ENCODE measurements at places on chromosomes 11 and 22.

DNA sequence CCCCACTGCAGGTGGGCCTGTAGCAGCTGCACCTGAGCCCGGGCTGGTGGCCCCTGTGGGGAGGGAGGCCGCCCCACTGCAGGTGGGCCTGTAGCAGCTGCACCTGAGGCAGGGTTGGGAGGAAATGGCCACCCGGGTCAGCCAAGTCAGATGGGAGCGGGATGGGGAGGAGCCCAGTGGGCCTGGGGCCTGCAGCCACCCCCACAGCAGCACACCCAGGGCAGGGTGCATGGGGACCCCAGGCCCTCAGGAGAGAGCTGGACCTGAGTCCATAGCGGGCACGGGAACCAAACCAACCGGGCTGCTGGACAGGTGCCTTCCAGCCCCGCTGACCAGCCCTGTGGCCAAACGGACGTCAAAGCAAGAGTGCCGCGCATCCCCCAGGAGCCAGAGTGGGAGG, 61.7 kb downstream of the BRD1 start:
- no peak for DNase-seq

- peak; percentile 91 for DNase-seq
These were observed 864.2 kb downstream of the FAM181B start for GRCh38 chr11:81869351-81870065.

- no peak for DNase-seq
These were observed 46.3 kb upstream of the TUB start for GRCh38 chr11:8034604-8035190.

GRCh38 chr22:49998718-49999062, 13.9 kb downstream of the IL17REL start:
- DNase-seq, result no peak

DNA sequence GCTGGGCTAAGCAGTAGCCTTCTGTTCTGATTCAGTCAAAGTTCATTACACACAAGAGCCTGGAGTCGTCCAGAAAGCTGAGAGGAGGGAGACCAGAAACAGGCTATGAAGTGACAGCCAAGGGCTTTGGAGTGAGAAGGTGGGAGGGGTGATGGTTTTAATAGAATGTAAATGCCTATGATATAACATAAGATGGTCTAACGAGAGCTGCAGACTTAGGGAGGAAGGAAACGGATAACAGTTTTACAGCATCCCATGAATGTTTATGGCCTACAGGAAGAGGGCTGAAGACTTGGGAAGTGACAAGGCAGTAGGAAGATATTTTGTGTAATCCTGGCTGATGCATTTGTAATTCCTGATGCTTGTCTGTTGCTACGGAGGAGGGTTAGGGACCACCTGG, 62.0 kb downstream of the DHCR7 start:
- no peak for DNase-seq

GRCh38 chr11:84430661-84431060, 1144.5 kb upstream of the CCDC90B start:
- DNase-seq, result no peak

GRCh38 chr11:46330563-46331281, 16.5 kb upstream of the DGKZ start:
- no peak for DNase-seq

- DNase-seq, result no peak
These were observed 582.0 kb downstream of the TBC1D22A start for GRCh38 chr22:47344414-47344813.

- DNase-seq, result no peak
These were observed 1639.6 kb upstream of the TENM4 start for GRCh38 chr11:81080476-81080875.

- no peak for DNase-seq
These were observed 80.7 kb downstream of the MICAL3 start for GRCh38 chr22:17943533-17944249.

- no peak for DNase-seq
These were observed 39.1 kb upstream of the PRAME start for GRCh38 chr22:22598144-22598543.

GRCh38 chr22:34847072-34847471, 218.9 kb upstream of the ISX start:
- no peak for DNase-seq

- no peak for DNase-seq
These were observed 863 bp upstream of the TPBGL start for GRCh38 chr11:75239531-75240290.

DNA sequence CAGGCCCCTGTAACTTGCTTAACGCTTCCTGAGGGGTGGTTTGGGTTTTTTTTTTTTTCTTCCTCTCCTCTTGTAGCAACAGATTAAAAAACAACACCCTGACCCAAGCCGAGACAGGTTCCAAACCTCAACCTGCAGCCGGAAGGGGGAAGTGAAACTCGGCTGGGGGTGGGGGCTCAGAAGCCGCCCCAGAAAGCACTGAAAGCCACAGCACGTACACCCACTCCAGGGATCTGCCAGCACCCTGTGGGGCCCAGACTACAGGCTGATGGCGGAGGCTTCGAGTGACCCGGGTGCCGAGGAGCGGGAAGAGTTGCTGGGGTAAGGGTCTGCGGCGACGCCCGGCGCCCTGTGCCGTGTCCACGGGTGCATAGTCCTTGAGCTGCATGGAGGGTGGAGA, at the start of gene LSP1:
TSS of gene LSP1 (plus strand) at position 208 of the 400 bp plus-strand sequence. CDS start at position 269, 61 bp downstream.
- DNase-seq, result peak; percentile 90

GRCh38 chr22:41968601-41969000, 642 bp upstream of the SEPTIN3 start:
- no peak for DNase-seq

DNA sequence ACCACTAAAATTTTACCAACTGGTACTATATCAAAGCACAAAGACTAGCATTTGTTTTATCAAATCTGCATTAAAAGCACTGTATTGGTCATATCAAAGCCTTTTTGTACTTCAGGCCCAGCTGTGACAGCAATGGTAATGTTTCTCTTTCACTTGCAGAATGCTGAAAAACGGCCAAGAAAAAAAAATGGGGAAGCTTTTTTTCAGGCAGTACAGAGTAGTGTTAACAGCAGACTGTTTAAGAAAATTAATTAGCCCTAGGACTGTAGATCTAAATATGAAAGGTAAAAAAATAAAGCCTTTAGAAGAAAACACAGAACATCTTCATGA, 33.3 kb downstream of the DENND5A start:
- DNase-seq, result no peak

GRCh38 chr11:128983023-128983422, 40.4 kb upstream of the TP53AIP1 start:
- DNase-seq, result no peak

DNA sequence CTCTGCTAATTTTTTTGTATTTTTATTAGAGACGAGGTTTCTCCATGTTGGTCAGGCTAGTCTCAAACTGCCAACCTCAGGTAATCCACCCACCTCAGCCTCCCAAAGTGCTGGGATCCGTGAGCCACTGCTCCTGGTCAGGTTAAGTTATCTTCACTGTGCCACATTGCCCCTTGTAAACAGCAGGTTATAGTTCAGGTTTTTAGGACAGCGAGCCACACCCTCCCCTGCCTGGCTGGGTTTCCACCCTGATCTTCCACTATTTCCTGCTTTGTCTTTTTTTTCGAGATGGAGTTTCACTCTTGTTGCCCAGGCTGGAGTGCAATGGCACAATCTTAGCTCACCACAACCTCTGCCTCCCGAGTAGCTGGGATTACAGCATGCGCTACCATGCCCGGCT, 16.1 kb downstream of the ACO2 start:
- DNase-seq, result no peak

GRCh38 chr11:2750101-2750681, 50.4 kb upstream of the KCNQ1OT1 start:
- no peak for DNase-seq

- no peak for DNase-seq
These were observed 147.3 kb downstream of the CCDC34 start for GRCh38 chr11:27215471-27216269.

- no peak for DNase-seq
These were observed 127.2 kb downstream of the OSBP2 start for GRCh38 chr22:30821863-30822215.

- no peak for DNase-seq
These were observed 18.0 kb upstream of the UBASH3B start for GRCh38 chr11:122637541-122637940.

All from T-helper 2 cell treated with Interferon-gamma antibody and Interleukin-4, amounts not matched to agents 5 μg/mL and 100 μg/mL, for 36 hours (primary cell).